Kidney (tissue), 22 donors: ENCODE measurements at places on chromosomes 6 and 20. TPM values are rescaled to one million over a fixed set of nuclear protein-coding genes. Genes with fewer than 3 reads are reported as not detected.

Gene CDKAL1
- polyA plus RNA-seq: 4.6 TPM

Gene TAAR1
- polyA plus RNA-seq: not detected

Gene ARFGEF3
- polyA plus RNA-seq: 1.2 TPM

Gene PHACTR3
- polyA plus RNA-seq: 1.7 TPM

- no peak for DNase-seq
These were observed 96.7 kb downstream of the OGFRL1 start for GRCh38 chr6:71385111-71385822.

- DNase-seq: no peak
These were observed 192.8 kb downstream of the LY86 start for GRCh38 chr6:6781172-6781872.

Gene CDH26
- polyA plus RNA-seq: 0.47 TPM

GRCh38 chr20:13765299-13765698 lies 19.4 kb downstream of the ESF1 start:
- DNase-seq: no peak

- no peak for DNase-seq
These were observed 93.5 kb downstream of the B3GAT2 start for GRCh38 chr6:70863343-70863742.

Gene RANBP9
- 16.4 TPM for polyA plus RNA-seq

DNA sequence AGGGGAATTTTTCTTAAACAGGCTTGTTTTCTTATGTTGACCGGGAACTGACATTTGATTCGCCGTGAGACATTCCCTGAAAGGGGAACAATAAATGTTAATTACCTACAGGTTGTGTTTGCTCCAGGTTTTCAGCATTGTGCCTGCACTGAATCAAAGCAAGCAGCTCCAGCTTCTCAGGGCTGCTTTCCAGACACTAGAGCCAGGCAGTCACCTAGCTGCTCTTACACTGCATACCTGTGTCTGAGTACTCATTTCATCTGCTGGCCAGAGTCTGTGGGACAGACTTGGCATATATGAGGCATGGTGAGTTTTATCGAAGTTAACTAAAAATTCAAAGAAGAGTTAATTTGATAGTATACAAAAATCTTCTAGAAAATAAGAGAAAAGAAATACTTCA lies 951.8 kb upstream of the MAP3K7 start:
- DNase-seq: no peak

GRCh38 chr20:10674684-10675449 lies 1.1 kb upstream of the JAG1 start:
- peak; percentile 94 for DNase-seq

DNA sequence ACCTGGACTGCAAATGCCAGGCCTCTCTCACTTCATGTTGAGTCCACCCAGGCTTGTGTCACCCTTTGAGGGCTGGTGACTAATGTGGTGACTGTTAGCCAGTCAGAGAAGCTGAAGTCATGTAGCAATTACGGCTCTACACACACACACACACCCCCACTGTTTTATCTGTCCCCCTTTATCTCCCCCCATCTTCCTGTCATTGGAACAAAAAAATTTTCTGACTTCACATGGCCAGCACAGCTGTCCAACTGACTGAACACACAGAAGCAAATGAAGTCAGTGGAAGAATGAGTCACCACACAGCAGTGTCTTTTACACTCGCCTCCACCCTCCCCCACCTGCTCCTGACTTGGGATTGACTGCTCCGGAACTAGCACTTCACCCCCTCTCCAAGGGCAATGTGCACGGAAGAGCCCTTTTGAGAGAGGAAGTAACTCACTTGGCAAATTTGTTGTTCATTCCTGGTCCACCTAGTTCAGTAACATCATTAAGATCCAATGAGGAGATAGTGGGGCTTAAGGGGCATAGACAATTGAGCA lies 198.0 kb downstream of the RNF144B start:
- DNase-seq: no peak

Gene NKX2-2
- polyA plus RNA-seq: not detected

DNA sequence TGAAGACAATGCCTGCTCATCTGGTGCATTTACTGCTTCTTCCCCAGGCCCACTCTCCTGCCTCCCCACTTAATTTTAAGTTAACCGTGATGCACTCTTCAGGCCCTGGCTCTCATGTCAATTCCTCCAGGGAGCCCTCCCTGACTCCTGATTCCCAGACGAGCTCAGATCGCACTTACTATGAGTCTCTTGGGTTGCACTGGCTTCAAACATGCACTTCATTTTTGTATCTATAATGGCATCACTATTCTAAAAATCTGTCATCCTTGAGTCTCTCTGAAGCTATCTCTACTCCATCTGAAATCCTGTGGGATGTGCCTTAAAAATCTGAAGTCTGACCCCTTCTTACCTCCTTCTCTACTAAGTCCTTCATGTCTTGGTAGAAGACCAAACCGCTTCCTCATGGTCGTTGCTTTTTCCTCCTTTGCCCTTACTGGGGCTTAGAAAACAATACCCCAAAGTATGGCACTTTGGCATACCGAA lies 24.7 kb downstream of the COX4I2 start:
- no peak for DNase-seq

GRCh38 chr20:63706852-63707557 lies 771 bp downstream of the ARFRP1 start:
- peak; percentile 87 for DNase-seq

GRCh38 chr6:85676086-85676729 lies 33.5 kb upstream of the SYNCRIP start:
- no peak for DNase-seq

DNA sequence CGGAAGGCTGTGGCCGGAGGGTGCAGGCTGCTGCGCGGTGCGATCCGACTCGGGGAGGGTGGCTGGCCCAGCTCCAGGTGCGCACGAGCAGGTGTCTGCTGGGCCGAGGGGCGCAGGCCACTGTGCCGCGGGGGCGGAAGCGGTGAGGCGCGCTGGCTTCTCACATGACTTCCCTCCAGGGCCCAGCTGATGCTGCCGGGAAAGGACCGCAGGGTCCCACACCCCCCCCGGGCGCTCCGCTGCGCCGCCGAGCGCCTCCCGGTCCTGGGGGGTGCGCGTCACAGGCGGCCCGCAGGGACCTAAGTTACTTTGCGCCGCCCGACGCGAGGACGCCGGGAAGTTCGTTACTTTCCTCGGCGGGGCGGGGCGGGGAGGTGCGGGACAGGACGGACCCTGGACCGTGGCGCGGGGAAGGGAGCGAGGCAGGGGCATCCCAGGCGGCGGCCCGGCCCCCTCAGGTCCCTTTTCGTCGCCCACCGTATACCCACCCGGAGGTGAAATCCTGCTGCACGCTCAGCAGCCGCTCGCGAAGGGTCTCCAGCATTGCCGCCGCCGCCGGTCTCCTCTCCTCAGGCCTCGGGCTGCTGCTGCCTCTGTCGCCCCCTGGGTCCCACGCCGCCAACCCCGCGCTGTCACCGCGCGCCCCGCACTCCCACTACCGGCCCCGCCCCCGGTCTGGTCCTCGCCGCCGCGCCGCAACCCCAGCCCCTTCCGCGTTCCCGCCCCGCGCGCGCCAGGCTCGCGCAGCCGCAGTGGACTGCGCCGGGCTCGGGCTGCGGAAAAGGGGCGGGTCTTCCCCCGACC lies at the start of gene DTNBP1:
TSS of gene DTNBP1 (minus strand) at position 703 of the 804 bp plus-strand sequence. CDS start at position 544, 159 bp downstream.
- DNase-seq: peak; percentile 86

Gene FUT9
- 0.06 TPM for polyA plus RNA-seq

GRCh38 chr6:20678831-20679352 lies 144.6 kb downstream of the CDKAL1 start:
- DNase-seq: no peak

Gene HCK
- polyA plus RNA-seq: 3.9 TPM

Gene TGM3
- not detected for polyA plus RNA-seq

- no peak for DNase-seq
These were observed 44.7 kb downstream of the GSTA2 start for GRCh38 chr6:52718550-52718949.

Gene HLA-DMB
- 45.5 TPM for polyA plus RNA-seq
